Myocyte (in vitro differentiated cells): ENCODE measurements at places on chromosomes 11 and 22. TPM values are rescaled to one million over a fixed set of nuclear protein-coding genes. Genes with fewer than 3 reads are reported as not detected.

SCGB1D2 gene
- total RNA-seq, result not detected in 2 replicates

DNA sequence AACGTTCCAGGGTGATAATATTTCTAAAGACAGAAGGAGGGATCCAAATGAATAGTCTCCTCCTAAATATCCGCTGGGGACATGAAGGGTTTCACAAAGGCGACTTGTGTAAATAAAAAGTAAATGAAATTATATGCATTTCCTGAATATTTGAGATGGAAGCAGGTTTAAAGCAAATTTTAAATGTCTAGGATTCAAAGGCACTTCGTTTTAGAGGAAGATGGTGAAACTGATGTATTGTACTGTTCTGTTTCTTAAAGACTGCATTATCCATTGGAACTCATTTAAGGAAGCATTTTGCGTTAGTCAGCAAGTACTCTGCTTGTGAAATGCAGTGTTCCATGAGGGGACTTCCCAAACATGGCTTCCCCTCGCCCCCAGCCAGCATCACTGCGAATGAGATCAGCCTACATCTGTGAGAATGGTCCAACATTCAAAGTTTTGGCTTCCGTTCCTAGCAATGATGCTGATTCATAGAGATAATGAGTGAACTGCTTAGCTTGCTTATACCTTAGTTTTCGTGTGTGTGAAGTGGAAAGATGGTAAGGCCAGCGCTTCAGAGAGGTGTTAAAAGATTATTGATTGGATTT is 1.5 kb downstream of the RAB39A start:
- DNase-seq, result no peak

FGF4 gene
- total RNA-seq, result not detected in 2 replicates

LAYN gene
- total RNA-seq, result 15.0 and 28.3 TPM in 2 replicates

ART1 gene
- 2.4 and 2.7 TPM in 2 replicates for total RNA-seq

MDK gene
- total RNA-seq, result 147 and 185 TPM in 2 replicates

KIF18A gene
- total RNA-seq, result 3.0 and 4.7 TPM in 2 replicates

DNA sequence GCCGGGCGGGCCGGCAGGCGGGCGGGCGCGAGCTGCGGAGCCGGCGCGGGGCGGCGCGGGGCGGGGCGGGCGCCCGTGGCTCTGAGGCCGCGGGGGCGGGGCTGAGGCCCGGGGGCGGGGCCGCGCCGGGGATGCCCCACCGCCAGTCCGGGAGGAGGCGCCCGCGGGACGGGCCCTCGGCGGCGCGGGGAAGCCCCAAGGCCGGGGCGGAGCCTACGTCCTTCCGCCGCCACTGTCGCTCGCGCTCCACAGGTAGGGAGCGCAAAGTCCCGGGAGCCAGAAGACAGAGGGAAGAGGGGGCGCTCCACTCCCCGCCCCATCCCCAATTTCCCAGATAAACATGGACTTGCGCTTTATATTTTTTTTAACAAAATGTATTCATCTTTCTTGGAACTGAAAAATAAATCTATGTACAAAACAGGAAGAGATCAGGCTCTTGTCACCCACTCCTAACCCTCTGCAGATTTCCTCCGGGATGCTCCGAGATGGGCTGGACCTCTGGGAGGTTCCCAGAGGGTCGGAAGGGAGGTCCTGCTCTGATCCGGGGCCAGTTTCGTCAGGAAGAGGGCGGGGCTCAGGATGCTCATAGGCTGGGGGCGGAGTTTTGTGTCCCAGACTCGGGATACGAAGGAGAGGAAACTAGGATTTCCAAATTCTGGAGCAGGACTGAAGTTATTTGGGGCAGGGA is at the start of gene MAP4K2:
MAP4K2 (minus strand) TSS at position 57 of the 688 bp plus-strand sequence. CDS start 65 bp downstream, outside the sequence.
- DNase-seq, result peak; percentile 88

KCTD17 gene
- total RNA-seq, result 10.7 and 11.0 TPM in 2 replicates

DNA sequence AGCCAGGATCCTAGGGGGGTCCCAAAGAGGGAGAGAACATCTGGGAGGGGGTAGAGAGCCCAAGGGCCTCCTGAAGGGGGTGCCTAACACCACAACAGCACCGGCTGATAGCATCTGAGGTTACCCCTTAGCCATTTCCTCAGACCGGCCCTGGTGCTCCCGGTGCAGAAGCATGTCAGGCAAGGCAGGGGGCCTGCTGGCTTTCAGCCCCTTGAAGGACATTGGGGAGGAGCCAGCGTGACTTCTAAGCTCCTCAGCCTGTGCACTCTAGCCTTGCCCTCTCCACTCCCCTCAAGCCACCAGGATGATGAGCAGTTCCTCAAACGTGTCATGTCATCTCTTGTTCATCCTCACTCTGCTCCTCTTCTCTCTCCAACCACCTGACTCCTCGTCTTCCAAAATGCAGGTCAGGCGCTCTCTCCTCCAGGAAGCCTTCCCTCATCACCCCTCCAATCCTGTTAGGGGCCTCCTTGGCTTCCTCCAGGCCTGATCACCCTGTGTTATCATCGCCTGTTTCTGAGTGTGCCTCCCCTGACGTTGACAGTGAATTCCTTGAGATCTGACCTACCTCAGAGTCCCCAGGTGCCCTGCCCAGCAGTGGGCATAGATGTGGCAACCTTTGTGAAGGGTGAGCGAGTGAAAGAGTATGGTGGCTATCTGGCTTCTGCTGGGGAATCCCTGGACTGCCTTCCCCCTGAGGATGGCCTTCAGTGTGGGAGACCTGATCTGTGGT is 6.1 kb downstream of the P2RY2 start:
- DNase-seq, result no peak

GRCh38 chr11:125123947-125124617 is 12.7 kb upstream of the TMEM218 start:
- peak; percentile 84 for DNase-seq

OVCH2 gene
- not detected in 2 replicates for total RNA-seq

FUT4 gene
- 3.9 and 4.0 TPM in 2 replicates for total RNA-seq

DNA sequence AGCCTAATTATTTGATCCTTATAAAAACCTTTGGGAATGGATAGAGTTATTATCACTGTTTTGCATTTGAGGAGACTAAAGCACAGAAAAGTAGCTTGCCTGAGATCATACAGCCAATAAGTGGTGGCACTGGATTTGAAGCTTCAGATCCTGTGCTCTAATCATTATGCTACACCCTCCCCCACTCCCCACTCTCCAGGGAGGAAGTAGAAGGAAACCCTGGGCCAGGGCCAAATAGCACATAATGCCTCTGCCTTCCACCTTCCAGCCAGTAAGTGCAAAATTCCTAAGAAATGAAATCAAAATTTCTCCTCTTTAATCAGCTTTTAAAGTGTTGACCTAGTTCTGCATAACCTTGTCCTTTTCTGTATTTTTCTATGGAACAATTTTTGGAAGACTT is 61.6 kb downstream of the SIK2 start:
- peak; percentile 17 for DNase-seq

KRTAP5-10 gene
- not detected in 2 replicates for total RNA-seq

CCDC87 gene
- 0.26 and 0.45 TPM in 2 replicates for total RNA-seq

GRCh38 chr11:35617687-35618496 is at the start of gene FJX1:
Gene FJX1 (plus strand): TSS chr11:35618460. CDS start chr11:35618637, 177 bp downstream.
- DNase-seq, result peak; percentile 88

DNA sequence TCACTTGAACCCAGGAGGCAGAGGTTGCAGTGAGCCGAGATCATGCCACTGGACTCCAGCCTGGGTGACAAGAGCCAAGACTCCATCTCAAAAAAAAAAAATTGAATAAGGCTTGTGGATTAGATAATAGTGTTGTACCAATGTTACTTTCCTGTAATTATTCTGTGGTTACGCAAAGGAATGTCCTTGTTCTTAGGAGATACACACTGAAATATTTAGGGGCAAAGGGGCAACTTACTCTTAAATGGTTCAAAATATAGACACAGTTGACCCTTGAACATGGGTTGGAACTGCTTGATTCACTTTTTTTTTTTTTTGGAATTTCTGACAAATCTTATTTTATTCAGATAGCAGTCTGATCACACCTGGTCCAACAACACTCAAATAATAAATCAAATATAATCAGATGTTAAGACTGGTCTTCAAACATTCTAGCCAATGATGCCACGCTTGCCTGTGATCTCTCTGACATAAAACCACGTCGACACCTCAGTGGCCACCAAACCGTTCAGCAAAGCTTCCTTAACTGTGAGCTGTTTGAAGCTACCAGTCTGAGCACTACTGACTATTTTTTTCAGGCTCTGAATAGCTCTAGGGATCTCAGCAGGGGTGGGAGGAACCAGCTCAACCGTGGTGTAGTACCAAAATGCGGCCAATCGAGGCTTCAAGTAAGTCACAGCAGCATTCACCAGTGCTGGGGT is 710 bp downstream of the ATP5MGL start:
- peak; percentile 78 for DNase-seq

DNA sequence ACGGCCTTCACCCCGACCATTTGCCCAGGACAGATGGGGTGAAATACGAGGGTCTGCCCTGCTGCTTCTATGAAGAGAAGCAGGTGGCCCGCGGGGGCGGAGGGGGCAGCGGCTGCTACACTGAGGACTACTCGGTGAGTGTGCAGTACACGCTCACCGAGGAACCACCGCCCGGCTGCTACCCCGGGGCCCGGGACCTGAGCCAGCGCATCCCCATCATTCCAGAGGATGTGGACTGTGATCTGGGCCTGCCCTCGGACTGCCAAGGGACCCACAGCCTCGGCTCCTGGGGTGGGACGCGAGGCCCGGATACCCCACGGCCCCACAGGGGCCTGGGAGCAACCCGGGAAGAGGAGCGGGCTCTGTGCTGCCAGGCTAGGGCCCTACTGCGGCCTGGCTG is 11.2 kb downstream of the C22orf31 start:
- no peak for DNase-seq

RAB36 gene
- total RNA-seq, result 0.08 and 0.21 TPM in 2 replicates

- DNase-seq, result no peak
Measured at GRCh38 chr11:117815262-117815803, 9.2 kb downstream of the FXYD2 start.

MPZL3 gene
- not detected in 2 replicates for total RNA-seq

DNA sequence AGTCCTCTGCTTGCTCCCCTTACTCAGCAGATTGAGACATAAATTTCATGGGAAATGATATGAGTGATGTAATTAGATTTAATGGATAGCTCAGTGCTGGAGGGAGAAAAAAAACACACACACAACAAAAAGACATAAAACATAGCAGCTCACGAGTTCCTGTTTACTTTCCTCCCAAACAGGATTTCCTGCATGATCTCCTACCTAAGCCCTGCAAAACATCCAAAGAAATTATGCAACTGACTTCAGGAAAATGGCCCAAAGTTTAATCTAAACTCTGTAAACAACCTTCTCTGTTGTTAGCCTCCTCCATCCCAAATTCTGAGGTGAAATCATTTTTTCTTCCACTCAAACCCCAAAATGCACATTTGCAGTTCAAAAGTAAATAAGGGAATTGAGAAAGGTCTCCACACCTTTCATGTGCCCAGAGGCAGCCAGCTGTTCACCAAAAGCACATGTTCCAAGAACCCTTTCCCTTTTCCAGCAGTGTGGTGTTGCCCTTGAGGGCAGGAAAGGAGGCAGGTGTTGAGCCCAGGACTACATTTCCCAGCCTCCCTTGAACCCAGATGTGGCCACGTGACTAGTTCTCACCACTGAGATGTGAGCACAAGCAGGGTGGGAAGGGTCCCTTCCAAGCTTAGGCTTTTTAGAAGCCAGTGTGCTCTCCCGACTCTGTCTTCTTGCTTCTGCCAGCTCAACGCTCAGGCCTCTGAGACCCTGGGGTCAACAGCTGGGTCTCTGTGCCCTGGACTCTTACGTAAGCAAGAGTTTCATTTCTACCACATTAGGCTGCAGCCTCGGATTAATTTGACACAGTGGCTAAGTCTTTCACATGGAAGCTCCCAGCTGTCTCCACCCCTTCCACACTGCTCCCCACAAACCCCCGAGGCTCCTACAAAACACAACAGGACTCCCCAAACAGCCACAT is 301.2 kb downstream of the CTTN start:
- no peak for DNase-seq

PRR33 gene
- total RNA-seq, result 1.4 and 3.9 TPM in 2 replicates

SLC22A6 gene
- total RNA-seq, result not detected in 2 replicates

DNA sequence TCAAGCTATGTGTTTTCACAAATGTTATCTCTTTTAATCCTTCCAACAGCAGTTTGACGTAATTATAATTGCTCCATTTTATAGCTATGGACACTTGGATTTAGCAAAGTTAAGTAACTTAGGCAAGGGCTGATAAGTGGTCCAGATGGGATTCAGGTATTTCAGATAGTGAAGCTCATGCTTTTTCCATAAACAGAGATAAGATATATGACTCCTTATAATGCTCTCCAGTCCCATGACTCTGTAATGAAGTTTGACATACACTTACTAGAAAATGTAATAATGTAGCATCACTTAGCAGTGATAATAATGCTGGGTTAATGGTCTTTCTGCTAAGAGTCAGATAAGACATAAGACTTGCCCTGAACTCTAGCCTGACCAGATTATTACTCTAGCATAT is 892.1 kb downstream of the LRRC4C start:
- no peak for DNase-seq

- DNase-seq, result peak; percentile 7
Measured at GRCh38 chr11:85643191-85643614, 4.6 kb upstream of the TMEM126A start.

- DNase-seq, result no peak
Measured at GRCh38 chr11:101498891-101499290, 84.9 kb downstream of the TRPC6 start.

GGTLC3 gene
- total RNA-seq, result 0.52 TPM in 1 of 2 replicates, not detected in the other

OR52E8 gene
- total RNA-seq, result not detected in 2 replicates

- DNase-seq, result peak; percentile 97
Measured at GRCh38 chr11:68010090-68011041, at the start of gene ALDH3B1. Gene ALDH3B1 (plus strand): TSS chr11:68010327. CDS start chr11:68015298, 4,971 bp downstream.

GLB1L3 gene
- total RNA-seq, result not detected in 2 replicates

DNA sequence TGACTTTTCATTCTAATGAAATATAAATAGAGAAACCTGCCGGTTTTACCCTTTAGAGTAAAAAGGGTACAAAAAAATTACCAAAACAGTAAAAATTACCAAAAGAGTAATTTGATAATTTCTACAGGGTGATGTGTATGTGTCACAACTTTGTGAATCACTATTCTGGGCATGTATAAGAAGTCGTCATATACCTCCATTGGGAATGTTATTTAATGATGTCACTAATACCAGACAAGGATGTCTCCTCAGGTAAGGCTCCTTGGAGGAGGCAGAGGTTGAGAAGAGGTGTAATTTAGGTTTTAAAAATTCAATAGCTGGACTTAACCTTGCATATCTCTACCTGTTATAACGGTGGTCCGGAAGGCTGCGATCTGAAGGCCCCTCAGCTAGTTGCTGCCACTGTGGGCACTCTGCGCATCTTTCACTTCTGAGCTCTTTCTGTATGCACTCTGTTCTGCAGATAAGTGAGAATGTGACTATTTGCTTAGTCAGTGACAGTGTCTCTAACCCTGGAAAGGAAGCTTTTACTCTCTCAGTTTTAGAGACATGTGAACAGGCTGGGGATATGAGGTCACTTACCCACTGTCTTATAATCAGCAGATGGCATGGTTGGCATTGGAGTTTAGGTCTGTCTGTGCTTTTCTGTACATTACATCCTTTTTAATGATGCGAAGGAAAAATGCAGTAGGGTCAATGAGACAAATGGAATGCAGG is 987 bp upstream of the NCR3LG1 start:
- no peak for DNase-seq

DNA sequence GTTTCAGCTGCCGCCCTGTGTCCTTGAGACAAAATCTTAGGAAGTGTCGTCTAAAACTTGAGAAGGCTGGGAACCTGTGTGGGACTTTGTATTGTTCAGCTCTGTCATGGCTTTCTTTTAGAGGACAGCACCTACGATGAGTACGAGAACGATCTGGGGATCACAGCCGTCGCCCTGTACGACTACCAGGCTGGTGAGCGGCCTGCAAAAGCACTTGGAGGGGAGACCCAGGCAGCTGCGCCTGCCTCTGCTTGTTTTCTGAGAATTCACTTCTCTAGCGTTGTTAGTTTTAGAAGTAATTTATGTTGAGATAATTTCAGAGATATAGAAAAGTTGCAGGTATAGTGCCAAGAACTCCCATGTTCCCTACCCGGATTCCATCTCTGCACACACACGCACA is 35.2 kb downstream of the CTTN start:
- DNase-seq, result no peak

- DNase-seq, result peak; percentile 80
Measured at GRCh38 chr11:72724851-72725723, 27.1 kb downstream of the ARAP1 start.

GRCh38 chr11:84564180-84564866 is 1062.8 kb downstream of the DLG2 start:
- DNase-seq, result peak; percentile 31
